ENCODE measurements at places on chromosomes 7 and 10.

DNA sequence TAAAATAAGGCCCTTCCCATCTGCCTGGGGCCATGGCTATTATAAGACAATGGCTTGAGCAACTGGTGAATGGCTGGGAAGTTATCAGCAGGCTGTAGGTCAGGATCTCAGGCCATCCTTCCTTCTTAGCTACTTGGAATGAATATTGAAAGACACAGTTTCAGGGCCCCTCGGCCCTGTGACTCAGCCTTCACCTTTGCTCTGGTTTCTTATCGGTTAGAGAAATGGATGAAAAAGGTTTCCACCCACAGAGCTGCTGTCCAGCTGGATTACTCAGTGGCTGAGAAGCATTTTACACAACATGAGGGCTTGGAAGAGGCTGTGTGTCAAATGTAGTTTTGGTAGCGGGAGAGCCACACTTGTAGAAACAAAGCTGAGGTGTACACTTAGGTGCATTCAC, 9.4 kb downstream of the ACSL5 start:
- peak; percentile 41 for DNase-seq

GRCh38 chr7:93957767-93958166, 36.2 kb downstream of the GNG11 start:
- DNase-seq = no peak

DNA sequence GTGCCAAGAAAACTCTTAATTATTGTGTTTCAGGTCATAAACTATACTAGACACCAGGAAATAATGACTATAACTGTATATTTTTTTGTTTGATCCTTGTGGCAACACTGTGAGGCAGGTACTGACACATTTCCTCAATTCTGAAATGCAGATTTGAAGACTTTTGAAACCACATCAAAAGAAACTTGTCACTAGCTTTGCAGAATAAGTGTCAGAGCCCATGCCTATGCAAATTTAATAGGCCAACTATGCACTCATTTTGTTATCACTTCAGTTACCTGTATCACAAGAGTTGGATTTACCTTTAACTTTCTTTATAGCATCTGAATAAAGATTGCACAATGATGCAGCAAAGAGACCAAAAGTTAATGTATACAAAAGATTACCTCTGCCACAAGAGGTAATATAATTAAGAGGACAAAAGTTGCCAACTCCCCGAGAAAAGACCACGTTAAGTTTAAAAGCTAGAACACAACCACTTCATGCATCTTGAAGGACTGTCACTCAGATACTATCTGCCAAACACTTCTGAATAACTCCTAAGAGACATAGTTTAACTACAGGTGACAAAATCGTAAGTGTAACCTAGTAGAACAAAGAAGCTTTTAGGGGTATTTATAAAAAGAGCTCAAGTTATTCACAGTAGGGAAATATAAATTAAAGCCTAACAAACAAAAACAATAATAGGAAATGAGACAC, 80.5 kb downstream of the ELAPOR2 start:
- DNase-seq = no peak

DNA sequence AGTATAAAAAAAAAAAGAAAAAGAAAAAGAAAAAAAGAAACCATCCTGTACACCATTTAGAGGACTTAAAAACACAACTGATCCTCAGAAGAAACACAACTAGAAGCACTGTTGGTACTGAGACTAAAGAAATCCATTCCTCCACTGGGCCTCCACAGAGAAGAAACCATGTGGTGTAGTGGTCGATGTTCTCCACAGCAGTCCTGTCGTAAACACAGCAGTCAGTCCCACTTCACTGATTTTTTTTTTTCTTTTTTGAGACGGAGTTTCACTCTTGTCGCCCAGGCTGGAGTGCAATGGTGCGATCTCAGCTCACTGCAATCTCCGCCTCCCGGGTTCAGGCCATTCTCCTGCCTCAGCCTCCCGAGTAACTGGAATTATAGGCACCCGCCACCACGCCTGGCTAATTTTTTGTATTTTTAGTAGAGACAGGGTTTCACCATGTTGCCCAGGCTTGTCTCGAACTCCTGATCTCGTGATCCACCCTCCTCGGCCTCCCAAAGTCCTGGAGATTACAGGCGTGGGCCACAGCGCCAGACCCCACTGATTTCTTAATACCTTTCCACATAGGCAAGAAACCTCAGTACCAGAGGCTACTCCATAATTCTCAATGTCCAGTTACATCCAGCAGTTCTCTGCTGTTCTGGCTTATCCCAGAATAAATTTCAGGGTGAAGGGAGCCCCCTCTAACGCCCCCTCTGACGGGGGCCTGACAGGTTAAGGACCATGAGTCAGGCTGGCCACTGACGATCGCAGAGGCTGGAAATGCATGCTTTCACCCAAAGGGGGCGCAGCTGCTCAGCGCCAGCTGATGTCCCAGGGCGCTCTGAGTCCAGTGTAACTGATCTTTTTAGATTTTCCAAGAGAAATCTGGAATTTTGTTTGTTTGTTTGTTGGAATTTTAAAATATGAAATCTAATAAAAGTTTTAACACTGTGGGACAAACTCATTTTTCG, 24.8 kb upstream of the FFAR4 start:
- peak; percentile 23 for DNase-seq

GRCh38 chr7:73918926-73919693, 58.2 kb downstream of the TMEM270 start:
- no peak for DNase-seq

GRCh38 chr10:107583974-107584373, 419.5 kb upstream of the SORCS1 start:
- DNase-seq = peak; percentile 27

GRCh38 chr7:99242682-99243081, 30.0 kb upstream of the MYH16 start:
- DNase-seq = no peak

DNA sequence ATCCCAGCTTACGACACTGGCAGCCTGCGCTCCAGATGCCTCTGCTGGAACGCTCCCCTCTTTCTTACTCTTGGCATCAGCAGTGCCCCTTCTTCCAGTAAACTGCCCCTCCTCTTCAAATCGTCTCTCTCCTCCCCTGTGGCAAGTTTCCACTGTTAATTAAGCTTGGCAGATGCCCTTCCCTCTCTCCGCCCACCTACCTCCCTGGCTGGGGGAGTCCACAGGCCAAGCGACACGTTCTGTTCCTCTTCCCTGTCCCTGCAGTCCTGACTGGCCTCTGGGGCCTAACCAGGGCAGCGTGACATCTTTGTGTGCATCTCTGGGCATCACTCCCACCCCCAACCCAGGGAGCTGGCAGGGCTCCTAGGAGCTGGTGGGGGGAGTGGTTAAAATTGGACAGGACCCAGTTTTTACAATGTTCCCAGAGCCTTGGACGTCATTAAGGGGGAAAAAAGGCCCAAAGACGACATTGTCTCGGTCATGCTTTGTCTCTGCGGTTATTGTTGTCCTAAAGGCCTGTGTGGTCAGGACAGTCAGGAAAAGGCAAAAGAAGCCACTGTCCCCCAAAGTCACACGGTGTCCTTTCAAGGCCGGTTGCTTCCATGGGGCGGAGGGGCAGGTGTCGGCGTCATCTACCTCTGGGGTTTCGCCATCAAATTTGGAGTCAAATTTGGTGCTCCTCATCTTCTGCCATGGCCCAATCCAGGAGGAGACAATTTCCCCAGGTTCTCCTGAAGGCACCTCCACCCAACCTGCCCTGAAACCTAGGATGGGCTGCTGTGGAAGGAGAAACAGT, 54.2 kb downstream of the DLG5 start:
- no peak for DNase-seq

- peak; percentile 42 for DNase-seq
Measured at GRCh38 chr10:123622381-123622780, 43.8 kb upstream of the GPR26 start.

GRCh38 chr10:18213271-18213670, 73.0 kb downstream of the CACNB2 start:
- DNase-seq = no peak

GRCh38 chr10:28241741-28242399, 61.0 kb downstream of the MPP7 start:
- peak; percentile 69 for DNase-seq

GRCh38 chr10:27241010-27241651, 534 bp upstream of the ACBD5 start:
- DNase-seq = peak; percentile 1

DNA sequence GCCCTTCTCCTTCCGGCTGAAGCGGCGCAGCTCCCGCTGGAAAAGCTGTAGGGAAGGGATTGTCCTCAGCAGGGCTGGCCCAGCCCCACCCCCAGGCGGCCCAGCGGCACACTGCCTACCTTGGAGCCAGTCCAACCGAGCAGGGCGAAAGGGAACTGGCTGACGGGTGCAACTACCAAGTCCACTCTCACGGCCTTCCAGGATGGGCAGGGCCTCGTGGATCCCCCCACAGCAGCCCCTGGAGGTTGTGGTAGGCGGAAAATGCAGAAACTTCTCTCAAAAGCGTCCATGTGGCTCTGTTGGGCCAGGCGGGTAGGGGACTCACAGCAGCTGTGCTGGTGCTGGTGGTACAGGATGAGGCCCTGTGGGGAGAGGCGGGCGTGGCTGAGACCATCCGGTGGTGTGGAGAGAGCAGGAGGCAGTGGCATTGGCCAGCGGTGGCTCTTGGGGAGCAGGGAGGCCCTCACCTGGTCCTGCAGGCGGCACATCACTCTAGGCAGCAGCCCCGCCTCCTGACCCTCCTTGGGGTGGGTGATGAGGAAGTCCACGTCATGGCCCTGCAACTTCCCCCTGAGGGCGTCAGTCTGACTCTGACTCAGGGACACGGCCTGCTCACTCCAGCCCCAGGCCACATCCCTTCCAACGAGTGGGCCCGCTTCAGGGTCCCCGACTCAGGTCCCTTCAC, 8.4 kb upstream of the PGAM2 start:
- no peak for DNase-seq

GRCh38 chr7:112501801-112502503, 21.2 kb downstream of the LSMEM1 start:
- no peak for DNase-seq

DNA sequence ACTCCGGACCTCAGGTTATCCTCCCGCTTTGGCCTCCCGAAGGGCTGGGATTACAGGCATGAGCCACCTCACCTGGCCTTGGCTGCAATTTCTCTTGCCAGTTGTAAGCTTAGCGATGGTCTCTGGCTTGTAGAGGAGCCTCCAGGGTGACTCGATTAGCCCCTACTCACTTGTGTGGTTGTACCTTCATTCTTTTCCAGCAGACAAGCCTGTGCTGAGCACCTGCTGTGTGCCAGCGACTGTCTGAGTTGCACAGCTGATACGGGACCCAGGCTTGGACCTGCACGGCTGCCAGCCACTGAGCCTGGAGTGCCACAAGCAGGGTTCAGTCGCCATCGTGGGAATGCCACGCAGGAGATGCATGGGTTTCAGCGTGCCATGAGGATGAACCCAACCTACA, 42.0 kb upstream of the DNAJB6 start:
- no peak for DNase-seq

DNA sequence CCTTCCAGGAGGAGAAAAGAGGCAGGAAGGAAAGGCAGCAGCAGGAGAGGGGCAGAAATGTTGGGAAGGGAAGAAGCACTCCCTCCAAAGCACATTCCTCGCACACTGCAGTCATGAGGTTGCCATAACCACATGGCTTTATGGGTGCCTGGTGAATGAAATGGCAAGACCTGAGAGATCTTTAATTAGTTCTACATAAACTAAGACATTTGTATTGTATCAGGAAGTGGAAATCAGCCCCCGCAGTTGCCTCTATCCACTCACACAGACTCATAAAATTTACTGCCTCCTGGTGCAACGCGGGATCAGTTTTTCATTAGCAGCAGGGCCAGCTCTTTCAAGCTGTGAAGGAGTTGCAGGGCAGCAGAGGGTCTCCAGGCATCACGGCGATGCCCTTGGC, 106.4 kb downstream of the COL13A1 start:
- no peak for DNase-seq

DNA sequence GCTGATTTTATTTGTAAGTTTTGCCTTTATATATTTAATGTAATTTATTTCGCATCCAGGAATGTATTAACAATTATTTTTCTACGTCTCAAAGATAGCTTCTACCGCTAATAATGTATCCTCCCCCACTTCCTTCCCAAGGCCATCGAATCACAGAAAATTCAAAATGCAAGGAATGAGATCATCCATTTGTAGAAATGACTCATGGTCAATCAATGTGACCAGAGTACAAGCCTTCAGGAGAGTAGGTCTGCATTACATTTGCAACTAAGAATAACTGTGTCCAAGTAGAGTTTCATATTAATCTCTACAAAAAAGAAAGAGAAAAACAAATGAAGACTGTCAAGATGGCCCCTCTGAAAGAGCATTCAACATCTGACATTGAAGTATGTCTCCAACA, 205.9 kb upstream of the PHF14 start:
- no peak for DNase-seq

GRCh38 chr10:118209215-118209614, 132.9 kb downstream of the FAM204A start:
- no peak for DNase-seq

All from fibroblast of upper back skin (primary cell).